Fibroblast of skin of back (primary cell): ENCODE measurements at places on chromosomes 4 and X.

DNA sequence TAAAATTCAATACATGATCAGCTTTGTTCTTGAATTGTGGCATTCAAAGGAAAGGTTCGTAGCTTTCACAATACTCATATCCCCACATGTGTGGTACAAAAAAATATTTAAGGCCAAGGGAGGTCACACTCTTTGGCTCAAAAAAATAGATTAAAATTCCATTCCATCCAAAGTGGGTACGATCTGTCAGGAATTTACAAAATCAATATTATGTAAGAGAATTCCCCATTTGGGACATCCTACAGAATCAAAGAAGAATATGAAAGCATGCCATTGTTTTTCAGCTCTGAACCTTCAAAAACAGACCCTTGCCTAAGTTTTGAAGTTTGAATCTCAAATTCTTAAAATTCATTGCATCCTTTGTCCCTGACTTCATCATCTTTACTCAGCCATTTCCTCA is 85.8 kb downstream of the MID1 start:
- DNase-seq, result peak; percentile 51

DNA sequence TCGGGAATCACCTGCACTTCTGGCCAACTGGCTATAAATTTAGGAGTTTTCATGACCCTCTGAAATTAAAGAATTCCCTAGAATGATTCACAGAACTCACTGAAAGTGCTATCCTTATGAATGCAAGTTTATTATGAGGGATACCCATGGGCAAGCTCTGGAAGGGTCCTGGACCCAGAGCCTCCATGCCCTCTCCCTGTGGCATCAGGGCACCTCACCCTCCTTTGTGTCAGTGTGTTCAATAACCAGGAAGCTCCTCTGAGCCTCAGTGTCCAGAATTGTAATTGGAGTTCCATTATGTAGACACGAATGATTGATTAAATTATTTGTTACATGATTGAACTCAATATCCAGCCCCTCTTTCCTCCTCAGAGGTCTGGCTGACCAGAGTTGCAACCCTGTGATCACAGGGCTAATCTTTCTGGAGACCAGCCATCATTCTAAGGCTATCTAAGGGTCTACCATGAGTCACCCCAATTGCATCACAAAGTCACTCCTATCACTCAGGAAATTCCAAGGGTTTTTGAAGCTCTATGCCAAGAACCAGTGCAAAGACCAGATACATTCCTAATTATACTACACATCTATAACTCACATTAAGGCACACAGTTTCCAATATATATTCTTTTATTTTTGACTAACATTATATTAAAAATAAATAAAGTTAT is 8.9 kb downstream of the ANXA3 start:
- DNase-seq, result peak; percentile 92

DNA sequence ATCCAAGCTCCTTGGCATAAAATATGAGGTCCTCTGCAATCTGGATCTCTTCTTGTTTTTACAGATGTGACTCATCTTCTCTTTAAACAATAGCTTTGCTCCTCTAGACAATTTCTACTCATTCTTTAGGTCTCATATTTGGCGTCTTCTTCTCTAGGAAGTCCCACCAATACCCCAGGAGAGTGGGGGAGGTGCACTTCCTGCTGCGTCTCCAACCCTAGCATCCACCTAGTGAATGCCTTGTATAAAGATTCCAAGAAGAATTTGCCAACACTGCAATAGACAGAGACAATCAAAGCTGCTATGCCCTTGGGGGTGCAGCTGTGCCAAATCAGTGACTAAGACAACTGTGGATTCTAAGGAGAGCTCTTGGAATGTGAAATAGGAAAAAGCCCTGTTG is 45.7 kb upstream of the SLC10A7 start:
- DNase-seq, result peak; percentile 44

DNA sequence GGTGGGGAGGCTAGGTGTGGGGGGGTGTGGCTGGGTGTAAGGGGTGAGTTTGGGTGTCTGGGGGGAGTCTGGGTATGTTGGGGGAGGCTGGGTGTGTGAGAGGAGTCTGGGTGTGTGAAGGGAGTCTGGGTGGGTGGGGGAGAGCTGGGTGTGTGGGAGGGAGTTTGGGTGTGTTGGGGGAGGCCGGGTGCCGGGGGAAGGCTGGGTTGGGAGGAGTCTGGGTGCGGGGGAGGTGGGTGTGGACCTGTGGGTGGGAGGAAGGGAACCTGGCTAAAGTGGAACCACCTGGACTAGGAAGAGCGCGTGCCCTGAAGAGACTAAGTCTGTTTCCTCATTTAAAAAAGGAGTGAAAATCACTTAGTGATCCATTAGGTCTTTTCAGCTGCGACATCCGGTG is 18.3 kb downstream of the SPON2 start:
- no peak for DNase-seq

DNA sequence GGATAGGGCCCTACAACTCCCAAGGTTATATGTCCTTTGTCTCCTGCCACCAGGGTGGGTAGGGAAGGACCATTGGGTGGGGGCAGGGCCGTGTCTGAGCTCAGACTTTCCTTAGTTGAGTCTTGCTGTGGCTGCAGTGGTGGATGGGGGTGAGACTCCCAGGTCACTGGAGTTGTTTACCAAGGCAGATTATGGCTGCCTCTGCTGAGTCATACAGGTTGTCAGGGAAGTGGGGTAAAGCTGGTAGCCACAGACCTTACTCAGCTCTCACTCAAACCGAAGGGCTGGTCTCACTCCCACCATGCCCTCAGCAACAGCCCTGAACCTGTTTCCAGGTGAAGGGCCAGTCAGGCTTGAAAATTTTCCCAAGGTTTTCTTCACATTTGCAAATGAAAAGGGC is 58.8 kb upstream of the FAAH2 start:
- no peak for DNase-seq
